ENCODE measurements at places on chromosomes 2 and 18.

DNA sequence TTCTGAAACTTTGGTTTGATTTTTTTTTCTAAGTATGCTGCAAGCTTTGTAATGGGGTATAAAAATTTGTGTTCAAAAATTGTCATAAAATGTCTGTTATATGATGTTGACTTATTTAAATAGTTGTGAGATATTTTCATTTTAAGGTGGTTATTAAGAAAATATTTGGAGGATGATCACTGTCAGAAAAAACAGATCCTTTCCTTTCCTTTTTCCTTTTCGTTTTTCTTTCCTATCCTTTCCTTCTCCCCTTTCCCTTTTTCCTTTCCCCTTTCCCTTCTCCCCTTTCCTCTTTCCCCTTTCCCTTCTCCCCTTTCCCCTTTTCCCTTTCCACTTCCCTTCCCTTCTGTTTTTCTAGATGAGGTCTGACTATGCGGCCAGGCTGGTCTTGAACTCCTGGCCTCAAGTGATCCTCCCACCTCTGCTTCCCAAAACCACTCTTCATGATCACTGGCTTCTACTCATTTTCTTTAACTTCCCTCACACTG is 640.5 kb downstream of the PLCL1 start:
- DNase-seq: no peak

- DNase-seq: peak; percentile 99
Measured at GRCh38 chr2:96531872-96532505, 4.6 kb upstream of the ARID5A start.

DNA sequence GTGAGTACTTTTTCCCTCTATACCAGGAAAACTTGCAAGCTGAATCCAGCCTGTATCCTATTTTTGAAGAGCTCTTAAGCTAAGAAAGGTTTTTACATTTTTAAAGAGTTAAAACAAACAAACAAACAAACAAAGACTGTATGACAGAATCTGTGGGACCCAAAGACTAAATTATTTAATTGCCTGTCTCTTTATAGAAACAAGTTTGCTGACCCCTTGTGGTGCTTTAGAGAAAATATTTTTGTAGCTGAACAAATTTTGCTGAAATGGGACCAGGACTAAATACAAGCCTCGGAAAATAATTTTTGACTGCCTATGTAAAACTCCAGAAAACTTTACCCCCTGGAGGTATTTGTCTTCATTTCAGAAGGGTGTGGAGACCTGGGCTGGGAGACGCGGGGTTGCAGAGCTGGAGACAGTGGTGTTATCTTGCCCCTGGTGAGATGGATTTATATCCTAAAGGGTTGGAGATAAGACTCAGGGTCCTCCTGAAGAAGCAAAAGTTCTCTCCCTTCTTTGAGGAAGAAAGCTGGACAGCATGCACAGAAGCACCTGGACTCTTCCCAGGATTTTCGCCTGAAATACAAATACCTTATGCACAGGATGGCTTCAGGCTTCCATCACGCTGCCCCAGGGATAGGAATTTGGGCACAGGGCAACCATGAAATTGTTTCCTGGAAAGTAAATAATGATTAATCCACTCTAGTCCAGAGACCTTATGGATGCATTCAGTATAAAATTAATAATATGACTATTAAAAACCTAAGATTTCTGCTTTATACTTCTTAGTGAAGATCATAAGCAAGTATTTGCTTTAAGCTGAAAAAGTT is 54.3 kb downstream of the TMX3 start:
- peak; percentile 7 for DNase-seq

GRCh38 chr2:232342635-232343565 is 35.7 kb upstream of the ALPP start:
- DNase-seq: no peak

GRCh38 chr2:107036293-107036692 is 150.3 kb upstream of the ST6GAL2 start:
- DNase-seq: no peak

GRCh38 chr2:203177361-203177760 is 61.5 kb upstream of the CYP20A1 start:
- no peak for DNase-seq

GRCh38 chr2:187408926-187409325 is 39.1 kb downstream of the CALCRL start:
- no peak for DNase-seq

- DNase-seq: no peak
Measured at GRCh38 chr2:225122007-225122406, 79.7 kb upstream of the DOCK10 start.

GRCh38 chr2:68767996-68768395 is 33.4 kb downstream of the ARHGAP25 start:
- DNase-seq: no peak

- no peak for DNase-seq
Measured at GRCh38 chr2:10267036-10267435, 35.7 kb upstream of the HPCAL1 start.

- no peak for DNase-seq
Measured at GRCh38 chr2:15412779-15413178, 148.4 kb downstream of the NBAS start.

DNA sequence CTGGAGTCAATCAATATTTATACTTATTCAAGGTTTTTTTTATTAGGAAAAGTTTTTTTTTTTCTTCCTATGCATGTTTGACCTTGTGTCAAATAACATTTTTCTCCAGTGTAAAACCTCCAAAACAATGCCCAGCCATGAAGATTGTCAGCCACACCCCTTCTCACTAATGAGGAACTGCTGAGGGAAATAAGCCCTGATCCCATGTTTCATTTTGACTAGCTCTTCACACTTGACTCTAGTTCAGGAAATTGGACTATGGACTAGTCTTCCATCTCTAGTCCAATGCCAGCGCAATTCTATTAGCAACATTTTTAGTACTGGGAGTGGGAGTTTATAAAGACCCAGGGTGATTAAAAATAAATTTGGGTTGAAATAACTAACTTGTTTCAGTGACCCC is 275.6 kb upstream of the CXCR4 start:
- no peak for DNase-seq

GRCh38 chr2:127400533-127400896 is 12.7 kb upstream of the MAP3K2 start:
- DNase-seq: no peak

DNA sequence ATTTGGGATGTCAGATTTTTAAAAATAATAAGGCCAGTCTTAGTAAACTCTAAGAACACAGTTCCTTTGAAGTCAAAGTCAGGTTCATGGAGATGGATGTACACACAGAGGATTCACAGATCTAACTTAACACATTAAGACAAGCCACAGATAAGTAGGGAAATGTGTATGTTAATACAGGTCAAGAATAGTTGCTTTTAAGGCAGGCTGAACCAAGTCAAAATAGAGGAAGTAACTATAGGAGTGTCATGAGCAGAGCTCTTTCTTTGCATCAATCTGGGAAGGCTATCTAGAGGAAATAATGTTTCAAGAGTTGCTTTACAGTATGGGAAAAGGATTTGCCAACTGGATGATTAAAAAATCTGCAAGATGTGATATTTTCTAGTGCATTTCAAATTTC is 128.0 kb upstream of the FBXO11 start:
- DNase-seq: no peak

DNA sequence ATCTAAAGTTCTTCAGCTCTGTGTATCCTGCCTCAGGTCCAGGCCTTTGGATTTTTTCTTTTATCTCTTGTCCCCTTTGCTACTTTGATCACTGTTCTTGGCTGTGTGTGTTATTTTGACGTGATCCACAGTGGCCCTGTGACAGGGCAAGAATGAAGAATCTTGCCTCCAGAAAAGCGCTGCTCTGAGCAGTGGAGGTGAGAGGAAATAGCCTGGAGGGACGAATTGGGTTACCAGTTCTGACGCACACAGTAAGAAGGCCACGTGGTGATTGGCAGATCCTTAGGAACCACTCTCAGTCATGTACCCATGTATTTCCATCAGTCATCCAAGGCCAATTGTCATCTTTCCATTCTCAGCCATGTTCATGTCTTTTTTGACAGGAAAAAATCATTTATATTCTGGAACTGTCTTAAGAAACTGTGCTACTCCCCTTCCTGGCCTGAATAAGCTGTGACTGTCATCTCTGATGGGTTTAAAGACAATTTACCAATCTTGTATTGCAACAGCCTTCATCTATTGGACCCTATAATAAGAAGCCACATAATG is 47.6 kb downstream of the MAPK4 start:
- no peak for DNase-seq

- DNase-seq: peak; percentile 16
Measured at GRCh38 chr2:168849610-168850009, 40.6 kb downstream of the SPC25 start.

DNA sequence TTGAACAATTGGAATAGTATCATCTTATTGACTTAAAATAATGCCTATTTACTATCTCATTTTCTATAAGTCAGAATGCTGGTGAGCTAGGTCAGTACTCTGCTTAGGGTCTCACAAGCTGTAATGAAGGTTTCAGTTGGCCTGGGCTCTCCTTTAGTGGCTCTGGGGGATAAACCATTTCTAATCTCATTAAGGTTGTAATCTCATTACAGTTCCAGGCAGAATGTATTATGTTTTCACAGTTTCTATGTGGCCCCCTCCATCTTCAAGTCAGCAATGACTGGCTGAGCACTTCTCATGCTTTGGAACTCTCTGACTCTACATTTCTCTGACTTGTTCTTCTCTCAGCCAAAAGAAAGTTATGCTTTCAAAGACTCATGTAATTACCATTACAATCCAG is 163.1 kb downstream of the CCDC178 start:
- DNase-seq: no peak

- no peak for DNase-seq
Measured at GRCh38 chr2:10541775-10542432, 93.8 kb upstream of the ODC1 start.

GRCh38 chr2:46065152-46065551 is 232.1 kb upstream of the EPAS1 start:
- peak; percentile 72 for DNase-seq

GRCh38 chr2:196088203-196088602 is 19.6 kb upstream of the DNAH7 start:
- DNase-seq: peak; percentile 74

DNA sequence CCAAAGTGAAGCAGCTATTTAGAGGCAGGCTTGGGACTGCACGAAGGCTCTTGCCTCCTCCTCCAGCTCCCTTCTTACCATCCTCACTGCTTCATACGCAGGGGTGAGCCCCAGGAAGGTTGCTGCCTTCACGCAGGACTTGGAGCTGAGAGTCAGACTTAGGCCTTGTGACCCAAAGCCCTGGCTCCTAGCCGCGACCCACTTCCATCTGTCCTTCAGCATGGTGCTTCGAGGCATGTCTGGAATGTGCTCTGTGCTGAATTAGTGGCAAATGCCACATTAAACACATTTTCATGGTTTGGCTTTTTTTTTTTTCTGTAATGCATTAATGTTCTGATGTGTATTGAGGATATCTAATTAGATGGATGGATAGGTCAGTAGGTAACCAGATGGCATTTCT is 37.5 kb downstream of the ITGB1BP1 start:
- no peak for DNase-seq

DNA sequence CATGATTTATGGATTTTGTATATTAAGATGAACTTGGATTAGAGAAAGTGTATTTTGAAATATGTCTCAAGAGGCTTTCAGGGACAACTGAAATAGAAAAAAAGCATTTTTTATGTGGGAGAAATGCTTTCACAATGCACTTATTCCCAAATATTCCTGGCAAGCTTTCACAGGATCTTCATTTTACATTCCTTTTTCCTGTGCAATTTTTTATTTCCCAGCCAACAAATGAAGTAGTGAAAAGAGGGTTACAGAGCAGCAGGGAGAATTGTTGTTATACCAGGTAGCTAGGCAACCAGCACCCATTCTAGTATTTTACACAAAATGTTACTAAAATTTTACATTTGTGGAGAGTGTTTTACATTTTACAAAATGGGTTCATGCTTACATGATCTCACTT is 167.0 kb upstream of the RPRM start:
- no peak for DNase-seq

DNA sequence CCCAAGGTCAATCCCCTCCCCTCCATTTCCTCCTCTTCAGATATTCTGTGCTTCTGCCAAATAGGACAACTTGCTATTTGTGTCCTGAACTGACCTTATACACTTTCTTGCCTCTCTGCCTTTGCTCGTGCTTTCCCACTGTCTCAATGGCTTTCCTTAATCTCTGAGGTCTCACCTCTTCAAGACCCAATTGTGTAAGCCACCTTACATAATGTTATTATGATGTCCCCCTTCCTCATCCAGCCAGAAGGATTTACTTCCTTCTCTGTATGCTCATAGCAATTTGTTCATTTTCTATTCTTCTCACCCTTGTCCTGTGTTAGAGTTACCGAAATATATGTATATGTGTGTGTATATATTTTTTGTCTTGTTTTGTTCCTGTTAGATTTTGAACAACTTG is 26.9 kb upstream of the DARS1 start:
- DNase-seq: no peak

DNA sequence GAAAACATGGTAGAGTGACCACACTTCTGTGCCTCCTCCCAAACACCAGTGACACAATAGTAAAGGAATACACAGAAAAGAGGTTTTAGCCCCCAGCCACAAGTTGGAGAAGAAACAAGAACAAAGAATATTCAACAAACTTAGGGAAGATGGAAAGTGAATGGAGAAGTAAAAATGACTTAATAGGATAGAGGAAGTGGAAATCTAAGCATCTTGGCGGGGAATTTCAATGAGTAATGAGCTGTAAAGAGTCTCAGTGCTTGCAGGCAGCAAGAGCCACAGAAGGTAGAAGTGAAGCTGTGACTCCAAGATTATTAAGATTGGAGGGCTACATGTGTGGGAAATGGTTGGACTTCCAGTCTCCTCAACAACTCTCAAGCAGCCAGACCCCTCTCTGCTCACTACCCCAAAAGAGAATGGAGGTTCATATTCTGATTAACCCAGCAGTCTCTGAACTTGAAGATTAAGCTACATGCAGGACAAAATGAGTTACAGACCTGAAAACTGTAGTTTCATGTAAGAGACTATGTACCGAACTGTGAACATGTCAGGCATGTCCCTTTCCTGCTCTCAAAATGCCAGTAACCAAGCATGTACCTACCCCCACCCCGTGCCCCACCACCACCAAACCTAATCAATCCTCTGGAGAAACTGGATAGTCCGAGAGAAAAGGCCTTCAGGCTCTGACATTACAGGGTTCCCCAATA is 16.9 kb upstream of the HNRNPLL start:
- no peak for DNase-seq

GRCh38 chr2:60553495-60554073 is at the start of gene BCL11A:
BCL11A (minus strand) TSS chr2:60553654; CDS start chr2:60553270, 384 bp downstream.
- DNase-seq: peak; percentile 91

DNA sequence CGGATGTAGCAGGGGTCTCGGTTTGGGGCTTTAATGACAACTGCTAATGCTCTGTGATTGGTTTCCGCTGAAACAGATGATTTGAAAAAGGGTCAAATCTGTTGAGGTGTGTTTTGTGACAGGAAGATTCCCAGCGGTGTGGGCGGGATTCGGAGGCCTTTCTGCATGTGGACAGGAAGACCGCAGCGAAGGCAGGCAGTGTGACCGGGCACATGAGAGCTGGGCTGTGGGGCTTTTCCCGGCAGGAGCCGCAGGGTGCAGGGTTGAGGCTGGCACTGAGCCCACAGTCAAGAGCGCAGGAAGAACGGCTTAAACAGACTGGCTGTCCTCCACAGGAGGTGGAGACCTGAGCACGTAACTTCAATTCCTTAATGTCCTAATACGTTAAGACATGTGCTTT is 180.0 kb upstream of the TPO start:
- peak; percentile 89 for DNase-seq
